ENCODE measurements at places on chromosomes 12 and 14. TPM values are rescaled to one million over a fixed set of nuclear protein-coding genes. Genes with fewer than 3 reads are reported as not detected.

The B4GALNT1 gene
- total RNA-seq = not detected

GRCh38 chr12:3292677-3293412 is 198.2 kb upstream of the PRMT8 start:
- H3K36me3 ChIP-seq = no peaks in the 10 kb centered on the region
- no peak for DNase-seq
- no peak overlapping the region for H3K27ac ChIP-seq
- H3K4me1 ChIP-seq = no peaks in the 10 kb centered on the region

DNA sequence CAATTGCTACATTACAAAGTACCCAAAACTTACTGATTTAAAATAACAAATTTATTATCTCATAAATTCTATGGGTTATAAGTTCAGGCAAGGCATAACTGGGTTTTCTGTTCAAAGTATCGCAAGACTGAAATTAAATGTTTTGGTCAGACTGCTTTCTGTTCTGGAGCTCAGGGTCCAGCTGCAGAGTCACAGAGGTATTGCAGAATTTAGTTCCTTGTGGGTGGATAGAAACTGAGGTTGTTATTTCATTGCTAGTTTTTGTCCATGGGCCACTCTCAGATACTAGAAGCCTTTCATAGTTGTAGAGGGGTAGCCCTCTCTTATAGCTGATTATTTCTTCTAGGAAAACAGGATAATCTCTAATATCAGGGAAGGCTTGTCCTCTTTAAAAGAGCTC is 467.9 kb downstream of the TRHDE start:
- no peaks in the 10 kb centered on the region for H3K4me1 ChIP-seq
- no peak for DNase-seq
- no peak overlapping the region for H3K27ac ChIP-seq
- no peak overlapping the region for H3K4me3 ChIP-seq
- H3K36me3 ChIP-seq = no peaks in the 10 kb centered on the region
- no peaks in the 10 kb centered on the region for H3K27me3 ChIP-seq

- peaks cover 25% of the 10 kb centered on the region for H3K4me1 ChIP-seq
- no peak overlapping the region for H3K27ac ChIP-seq
- peak; percentile 73 for DNase-seq
- H3K27me3 ChIP-seq = no peaks in the 10 kb centered on the region
Measured at GRCh38 chr14:24605435-24606190, 3.9 kb downstream of the GZMH start.

The KSR2 gene
- not detected for total RNA-seq

GRCh38 chr12:125053821-125054220 is 11.4 kb upstream of the AACS start:
- H3K27ac ChIP-seq = no peak overlapping the region
- no peak for DNase-seq
- H3K27me3 ChIP-seq = no peaks in the 10 kb centered on the region

The GOLGA3 gene
- 66.0 TPM for total RNA-seq

The BDKRB2 gene
- not detected for total RNA-seq

DNA sequence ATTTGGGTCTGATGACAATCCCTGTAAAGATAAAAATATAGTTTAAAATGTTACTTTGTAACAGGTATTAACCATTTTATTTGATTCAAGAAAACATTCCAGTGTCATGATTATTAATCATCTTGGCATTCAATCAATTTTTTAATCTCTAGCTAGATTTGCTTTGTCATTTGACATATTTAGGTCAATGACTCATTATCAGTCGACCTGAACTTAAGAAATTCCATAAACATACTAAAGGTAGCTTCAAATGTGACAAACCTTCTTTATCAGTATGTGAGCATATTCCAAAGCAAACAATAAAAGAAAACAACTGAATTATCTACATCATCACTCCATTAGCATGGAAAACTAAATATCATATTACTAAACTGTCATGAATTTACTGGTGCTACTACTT is 50.8 kb upstream of the CDKL1 start:
- no peak overlapping the region for H3K27ac ChIP-seq
- H3K4me1 ChIP-seq = no peaks in the 10 kb centered on the region
- peaks cover 52% of the 10 kb centered on the region for H3K36me3 ChIP-seq

DNA sequence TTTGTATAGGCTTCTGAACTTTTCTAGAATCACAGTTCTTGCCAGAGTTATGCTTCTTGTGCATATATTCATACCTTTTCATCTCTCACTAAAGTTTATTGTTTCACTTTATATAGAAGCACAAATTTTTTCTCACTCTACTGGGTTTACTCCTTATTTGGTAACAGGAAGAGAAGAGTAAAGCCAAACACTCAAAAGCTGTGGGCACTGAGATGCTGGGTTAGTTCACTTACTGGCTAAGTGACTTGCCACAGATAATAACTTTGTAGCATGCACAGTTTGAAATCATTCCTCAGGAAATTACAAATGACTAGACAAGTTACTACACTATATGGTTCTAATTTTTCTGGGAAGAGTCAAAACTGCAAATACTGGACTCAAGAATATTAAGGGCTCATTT is 7.8 kb downstream of the HIGD1C start:
- DNase-seq = no peak
- H3K36me3 ChIP-seq = no peaks in the 10 kb centered on the region
- no peak overlapping the region for H3K27ac ChIP-seq
- no peak overlapping the region for H3K4me3 ChIP-seq
- H3K4me1 ChIP-seq = no peaks in the 10 kb centered on the region

Measured in B cell (primary cell).